ENCODE measurements at places on chromosomes 7 and 10.

DNA sequence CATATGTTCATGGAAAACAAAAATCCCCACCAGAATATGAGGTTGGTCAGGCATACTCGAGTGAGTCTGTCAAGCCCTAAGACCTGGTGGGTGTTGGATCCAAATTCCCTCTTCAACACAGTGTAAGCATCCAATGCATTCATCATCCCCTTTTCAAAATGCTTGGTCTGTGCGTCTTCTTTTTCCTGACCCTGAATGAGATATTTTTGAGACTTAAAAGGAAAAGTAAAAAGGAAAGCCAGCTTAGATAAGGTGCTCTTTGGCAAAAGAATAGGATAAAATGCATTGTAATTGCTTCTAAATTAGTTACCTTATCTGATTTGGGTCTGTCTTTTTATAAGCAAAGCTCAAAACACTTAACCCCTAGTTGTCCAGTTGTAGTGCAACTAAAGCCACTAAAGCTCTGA is 331.5 kb downstream of the PTEN start:
- no peak for DNase-seq

DNA sequence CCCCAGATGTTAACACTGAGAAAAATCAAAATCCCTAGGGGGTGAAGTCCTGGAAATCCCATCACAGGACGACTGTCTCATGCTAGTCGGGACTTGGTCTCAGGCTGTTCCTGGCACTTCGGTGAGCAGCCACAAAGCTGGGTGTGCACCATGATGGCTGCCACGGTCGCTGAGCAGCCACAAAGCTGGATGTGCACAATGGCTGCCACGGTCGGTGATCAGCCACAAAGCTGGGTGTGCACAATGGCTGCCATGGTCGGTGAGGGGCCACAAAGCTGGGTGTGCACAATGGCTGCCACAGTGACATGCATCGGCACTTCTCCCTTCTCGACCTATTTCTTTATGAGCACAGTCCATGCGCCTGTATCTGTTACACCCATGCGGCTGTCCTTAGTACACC is 505.1 kb downstream of the TCERG1L start:
- DNase-seq = no peak

DNA sequence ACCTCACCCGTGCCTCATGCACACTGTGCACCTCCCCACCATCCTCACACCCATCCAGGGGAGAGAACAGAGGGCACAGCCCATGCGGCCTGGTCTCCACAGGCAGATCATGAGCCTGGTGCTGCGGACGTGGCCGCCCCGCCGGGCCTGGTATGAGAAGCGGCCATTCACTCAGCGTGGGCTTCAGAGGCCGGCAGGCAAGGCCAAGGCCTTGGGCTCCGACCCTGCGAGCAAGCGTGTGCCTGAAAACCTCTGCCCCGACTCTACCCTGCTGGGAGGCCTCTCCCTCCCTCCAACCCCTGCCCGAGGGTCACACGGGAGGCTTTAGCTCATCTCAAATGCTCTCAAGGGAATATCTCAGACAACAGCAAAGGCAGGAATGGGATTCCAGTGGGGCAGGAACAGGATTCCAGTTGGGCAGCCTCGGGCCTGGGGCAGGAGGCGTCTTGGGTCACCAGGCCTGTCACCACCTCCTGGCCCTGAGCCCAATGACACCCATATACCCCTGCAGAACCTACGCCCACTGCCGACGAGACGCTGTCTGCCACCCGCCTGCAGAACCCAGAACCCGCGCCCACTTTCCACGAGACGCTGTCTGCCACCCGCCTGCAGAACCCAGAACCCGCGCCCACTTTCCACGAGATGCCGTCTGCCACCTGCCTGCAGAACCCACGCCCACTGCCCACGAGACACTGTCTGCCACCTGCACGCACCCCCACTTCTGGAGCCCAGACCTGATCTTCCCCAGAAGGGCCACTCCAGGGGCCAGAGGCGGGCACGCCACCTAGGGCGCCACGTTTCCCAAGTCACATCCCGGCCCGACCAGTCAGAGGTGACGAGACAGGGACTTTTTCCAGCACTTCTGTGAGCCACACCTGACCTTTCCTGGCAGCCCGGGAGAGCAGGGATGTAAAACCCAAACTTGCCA is 38.9 kb downstream of the ADAP1 start:
- no peak for DNase-seq

GRCh38 chr7:101138213-101138870 is 11.4 kb downstream of the SERPINE1 start:
- no peak for DNase-seq

All from hippocampal formation (tissue), 2 donors.